ENCODE measurements at places on chromosomes 11 and 22.
A peak's percentile ranks its signal among the peaks of the same experiment; 100 is the strongest.

DNA sequence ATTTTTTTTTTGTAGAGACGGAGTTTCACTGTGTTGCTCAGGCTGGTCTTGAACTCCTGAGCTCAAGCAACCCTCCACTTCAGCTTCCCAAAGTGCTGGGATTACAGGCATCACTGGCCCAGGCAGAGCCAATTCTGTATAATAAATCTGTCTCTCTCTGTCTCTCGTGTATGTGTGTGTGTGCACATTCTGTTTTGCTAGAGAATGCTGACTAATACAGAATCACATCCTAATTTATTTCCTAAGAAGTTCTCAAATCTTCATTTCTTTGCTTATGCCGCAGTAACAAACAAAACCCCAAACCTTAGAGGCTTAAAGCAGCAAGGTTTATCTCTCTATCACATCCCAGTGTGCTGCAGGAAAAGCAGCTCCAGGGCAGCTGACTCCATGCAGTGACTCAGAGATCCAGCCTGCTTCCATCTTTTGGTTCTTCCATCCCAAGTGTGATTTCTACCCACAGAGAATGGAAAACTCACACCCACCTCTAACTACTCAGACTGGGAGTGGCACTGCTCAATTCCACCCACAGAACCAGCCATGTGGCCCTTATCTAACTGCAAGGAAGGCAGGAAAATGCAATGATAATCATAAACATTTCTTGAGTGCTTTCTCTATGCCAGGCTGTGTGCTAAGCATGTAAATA is 35.1 kb upstream of the LRRC10B start:
- DNase-seq = no peak

- DNase-seq = no peak
These were observed 4.5 kb downstream of the HTR3A start for GRCh38 chr11:113979431-113979830.

DNA sequence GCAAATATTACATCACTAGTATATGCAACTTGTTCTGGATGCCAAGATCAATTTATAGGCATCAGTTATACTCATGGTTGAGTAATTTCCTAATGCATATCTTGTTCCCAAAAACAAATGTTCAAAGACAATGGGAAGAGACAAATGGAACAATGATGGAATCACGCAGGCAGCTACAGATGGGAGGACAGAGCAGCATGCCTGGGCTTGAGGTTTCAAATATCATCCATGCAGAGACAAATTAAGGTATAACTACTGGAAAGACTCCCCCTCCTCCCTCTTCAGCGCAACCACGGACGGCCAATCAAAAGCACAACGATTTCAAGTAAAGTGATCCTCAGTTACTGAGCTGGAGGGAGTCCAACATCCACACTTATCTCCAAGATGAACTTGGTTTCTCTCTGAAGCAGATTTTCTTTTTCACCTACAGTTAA is 106.8 kb downstream of the CCDC83 start:
- DNase-seq = peak; percentile 71

DNA sequence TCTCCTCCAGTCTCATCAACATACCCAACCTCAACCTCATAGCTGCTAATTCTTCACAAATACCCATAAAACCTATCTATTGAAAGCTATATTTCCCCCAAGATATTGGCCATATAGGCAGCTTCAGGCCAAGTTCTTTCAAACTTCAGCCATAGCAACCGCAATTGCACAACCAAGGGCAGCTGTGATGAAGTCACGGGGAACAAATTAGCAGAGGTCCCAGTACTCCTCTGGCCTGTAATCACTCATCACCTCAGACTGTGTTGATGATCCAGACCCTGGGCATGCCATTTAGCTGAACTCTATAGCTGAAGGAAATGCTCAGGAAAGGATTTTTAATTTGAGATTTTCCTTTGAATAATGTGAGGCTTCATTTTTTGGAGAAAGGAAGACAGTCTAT is 84.1 kb downstream of the SLC1A2 start:
- DNase-seq = no peak

GRCh38 chr11:97398246-97398645 is 1008.4 kb downstream of the JRKL start:
- no peak for DNase-seq

DNA sequence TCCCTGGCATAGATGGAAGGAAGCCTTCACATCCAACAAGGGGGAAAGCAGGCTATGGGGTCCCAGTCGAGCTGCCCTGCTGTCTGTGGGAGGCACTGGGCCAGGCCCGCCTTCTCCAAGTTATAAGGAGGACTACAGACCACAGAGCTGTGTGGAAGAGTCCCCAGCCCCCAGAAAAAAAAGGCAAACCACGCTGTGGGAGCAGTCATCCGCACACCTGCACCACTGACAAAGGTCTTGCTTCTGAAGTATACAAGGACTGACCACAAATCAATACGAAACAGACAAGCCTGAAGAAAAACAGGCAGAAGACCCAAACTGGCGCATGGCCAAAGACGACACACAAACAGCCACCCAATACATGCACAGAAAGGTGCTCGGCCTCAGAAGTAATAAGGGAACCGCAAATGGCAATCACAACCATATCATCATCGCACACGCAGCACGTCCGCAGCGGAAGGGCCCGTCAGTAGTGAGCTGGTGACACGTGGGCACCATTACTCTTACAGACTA is 384.1 kb downstream of the CTTN start:
- DNase-seq = no peak

DNA sequence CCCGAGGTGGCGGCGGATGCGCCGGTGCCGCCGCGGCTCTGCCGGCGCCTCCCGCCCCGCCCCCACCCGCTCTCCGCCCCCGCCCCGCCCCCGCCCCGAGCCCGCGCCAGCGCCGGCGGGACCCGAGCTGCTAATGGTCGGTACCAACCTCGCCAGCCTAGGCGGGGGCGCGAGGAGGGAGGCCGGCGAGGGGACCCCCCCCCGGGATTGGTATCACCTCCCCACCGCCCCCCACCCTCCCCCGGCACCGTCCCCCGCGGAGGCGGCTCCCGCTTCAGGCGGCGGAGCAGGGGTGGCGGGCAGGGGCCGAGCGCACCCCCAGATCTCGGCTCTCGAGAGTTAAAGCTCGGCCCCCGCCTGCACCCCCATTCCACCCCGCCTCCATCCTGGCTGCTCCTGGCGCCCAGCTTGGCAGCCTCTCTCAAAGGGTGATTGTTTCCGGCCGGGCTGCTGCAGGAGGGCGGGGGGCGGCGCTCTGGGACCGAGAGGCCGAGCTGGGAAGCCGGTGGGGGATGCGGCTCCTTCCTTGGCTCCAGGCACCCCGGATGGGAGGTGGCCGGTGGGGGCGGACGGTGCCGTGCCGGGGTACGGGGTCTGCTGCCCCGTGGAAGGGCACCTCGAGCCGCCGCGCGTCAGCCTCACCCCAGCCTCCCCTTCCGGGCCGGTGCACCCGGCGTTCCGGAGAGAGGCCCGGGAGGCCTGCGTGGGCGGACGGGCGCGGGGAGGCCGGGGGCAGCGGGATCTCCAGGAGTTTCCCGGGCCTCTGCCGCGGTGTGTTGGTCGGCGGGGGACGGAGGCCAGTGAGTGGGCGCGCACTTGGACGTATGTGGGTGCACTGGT is at the start of gene B3GAT1:
B3GAT1 (minus strand) TSS at position 40 of the 840 bp plus-strand sequence. CDS start 24,583 bp downstream, outside the sequence.
- DNase-seq = no peak

GRCh38 chr11:77542296-77542695 is 47.5 kb upstream of the AQP11 start:
- no peak for DNase-seq

GRCh38 chr11:7537265-7537664 is 23.5 kb downstream of the PPFIBP2 start:
- no peak for DNase-seq

DNA sequence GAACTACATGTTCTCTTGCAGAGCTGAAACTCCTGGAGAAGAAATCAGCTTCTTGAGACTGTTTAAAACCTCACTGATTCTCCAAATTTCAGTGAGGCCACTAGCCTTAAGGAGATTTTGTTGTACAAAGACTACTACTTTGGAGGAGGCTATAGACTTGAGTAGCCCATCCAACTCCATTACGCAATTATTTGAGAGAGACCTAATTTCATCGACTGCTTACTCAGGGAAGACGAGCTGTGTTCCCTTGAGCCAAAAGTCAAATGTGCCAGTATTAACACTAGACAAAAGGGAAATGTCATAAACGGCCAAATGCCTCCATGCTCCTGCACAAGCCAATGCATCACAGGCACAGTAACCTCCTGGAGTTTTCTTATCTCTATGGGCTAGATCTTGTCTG is 182.8 kb upstream of the SESN3 start:
- no peak for DNase-seq

GRCh38 chr11:126495281-126496220 is 140.1 kb downstream of the ST3GAL4 start:
- DNase-seq = no peak

GRCh38 chr22:35363566-35364086 is 17.3 kb upstream of the HMOX1 start:
- no peak for DNase-seq

GRCh38 chr11:134893810-134894685 is 482.0 kb upstream of the B3GAT1 start:
- no peak for DNase-seq

GRCh38 chr22:49073873-49074417 is 753.7 kb downstream of the BRD1 start:
- DNase-seq = no peak

DNA sequence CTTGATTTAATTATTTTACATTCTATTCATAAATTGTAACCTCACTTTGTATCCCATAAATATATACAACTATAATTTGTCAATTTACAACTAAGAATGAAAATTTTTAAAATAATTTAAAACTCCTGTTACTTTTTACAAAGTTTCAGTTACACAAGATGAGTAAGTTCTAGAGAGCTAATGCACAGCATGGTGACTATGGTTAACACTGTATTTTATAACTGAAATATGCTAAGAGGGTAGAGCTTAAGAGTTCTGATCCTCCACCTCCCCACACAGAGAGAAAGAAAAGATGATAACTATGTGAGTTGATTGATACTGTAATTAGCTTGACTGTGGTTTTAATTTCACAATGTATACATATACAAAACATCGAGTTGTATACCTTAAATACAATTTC is 412.5 kb upstream of the DDI1 start:
- no peak for DNase-seq

DNA sequence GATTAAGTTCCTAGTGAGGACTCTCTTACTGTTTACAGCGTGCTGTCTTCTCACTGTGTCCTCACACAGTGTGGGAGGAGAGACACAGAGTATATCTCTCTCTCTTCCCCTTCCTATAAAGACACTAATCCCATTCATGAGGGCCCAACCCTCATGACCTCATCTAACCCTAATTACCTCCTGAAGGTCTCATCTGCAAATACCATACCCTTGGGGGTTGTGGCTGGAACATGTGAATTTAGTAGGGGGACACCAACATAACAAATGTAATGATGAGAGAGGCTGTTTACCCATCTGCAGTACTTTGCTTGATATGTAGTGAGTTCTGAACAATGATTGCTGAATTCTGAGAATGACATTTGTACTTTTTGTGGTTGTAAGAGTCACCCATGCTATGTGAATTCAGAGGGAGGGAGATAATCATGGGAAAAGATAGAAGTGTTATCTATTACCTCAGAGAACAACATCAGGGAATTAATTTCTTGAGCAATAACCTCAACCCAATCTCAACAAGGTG is 4.9 kb upstream of the OR52W1 start:
- DNase-seq = no peak

- no peak for DNase-seq
These were observed 44.3 kb upstream of the A4GALT start for GRCh38 chr22:42764895-42765363.

- no peak for DNase-seq
These were observed 43.3 kb upstream of the SYT9 start for GRCh38 chr11:7208391-7208790.

DNA sequence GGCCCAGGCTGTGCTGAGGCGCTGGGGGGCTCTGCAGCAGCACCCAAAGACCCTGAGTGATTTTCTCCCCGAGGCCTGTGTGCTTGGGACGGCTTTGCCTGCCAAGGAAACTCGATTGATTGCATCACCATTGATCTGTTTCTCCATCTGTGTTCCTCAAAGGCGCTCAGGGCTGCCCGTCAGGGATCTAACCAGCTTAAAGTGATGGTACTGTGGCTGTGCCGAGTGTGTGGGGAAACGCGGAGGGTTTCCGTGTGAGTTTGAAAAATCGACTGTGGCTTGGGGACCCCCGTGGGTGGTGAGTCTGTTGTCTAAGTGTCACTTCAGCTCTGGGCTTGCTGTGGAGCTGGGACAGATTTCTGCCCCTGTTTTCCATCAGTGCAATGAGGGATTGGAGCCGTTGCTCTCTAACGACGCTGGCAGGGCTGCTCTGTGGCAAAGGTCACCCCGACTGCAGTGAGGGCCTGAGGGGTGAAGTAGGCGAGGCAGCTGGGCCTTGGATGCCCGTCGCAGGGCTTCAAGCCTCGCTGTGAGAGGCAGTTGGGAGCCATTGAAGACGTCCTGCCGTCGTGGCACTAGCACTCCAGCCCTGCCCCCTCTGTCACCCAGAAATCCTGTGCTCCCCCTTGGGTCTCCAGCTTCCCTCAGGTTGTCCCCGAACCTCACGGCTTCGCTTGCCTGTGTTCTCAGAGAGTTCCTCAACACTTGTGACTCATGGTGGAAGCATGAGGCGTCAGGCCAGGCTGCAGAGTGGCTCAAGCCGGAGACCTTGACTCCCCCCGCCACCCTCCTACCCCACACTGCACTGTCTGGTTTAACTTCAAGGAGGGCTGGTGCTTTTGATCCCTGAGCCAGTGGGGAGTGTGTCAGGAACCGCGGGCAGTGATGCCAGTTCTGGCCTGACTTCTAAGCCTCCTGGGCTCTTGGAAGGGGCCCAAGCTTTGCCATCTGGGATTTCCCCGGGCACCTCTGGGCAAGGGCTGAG is 21.8 kb downstream of the CACNA1I start:
- peak; percentile 85 for DNase-seq

- peak; percentile 19 for DNase-seq
These were observed 17.0 kb upstream of the OMP start for GRCh38 chr11:77085652-77086051.

GRCh38 chr22:47654922-47655491 is 892.6 kb downstream of the TBC1D22A start:
- no peak for DNase-seq

- DNase-seq = no peak
These were observed 106.4 kb upstream of the KIRREL3 start for GRCh38 chr11:127106938-127107337.

GRCh38 chr11:130601141-130601540 is 152.7 kb downstream of the ADAMTS15 start:
- no peak for DNase-seq

DNA sequence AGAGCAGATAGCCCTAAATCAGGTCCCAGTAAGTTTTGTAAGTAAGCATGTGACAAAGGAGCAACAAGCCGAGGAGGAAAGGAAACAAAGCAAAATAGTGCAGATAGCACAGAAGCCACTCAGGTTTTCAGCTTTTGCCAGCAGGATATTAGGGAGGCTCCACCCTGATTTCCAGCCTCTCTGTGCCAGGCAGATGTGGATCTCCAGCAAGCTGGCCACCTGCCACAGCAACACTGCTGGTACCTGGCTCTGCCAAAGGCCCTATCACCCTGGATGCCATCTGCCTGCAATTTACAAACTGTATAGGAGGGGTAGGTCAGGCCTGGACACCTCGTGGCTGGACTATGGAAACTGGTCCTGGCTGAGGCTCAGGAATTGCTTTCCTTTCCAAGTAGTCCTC is 12.2 kb upstream of the NNMT start:
- DNase-seq = no peak

- DNase-seq = no peak
These were observed 77.4 kb downstream of the NARS2 start for GRCh38 chr11:78497293-78497692.

- DNase-seq = no peak
These were observed at the start of gene OR51B2 for GRCh38 chr11:5324197-5324596. OR51B2 (minus strand) TSS chr11:5324297; CDS start chr11:5324297, 0 bp downstream.
